ENCODE measurements at places on chromosomes 2 and 18.

DNA sequence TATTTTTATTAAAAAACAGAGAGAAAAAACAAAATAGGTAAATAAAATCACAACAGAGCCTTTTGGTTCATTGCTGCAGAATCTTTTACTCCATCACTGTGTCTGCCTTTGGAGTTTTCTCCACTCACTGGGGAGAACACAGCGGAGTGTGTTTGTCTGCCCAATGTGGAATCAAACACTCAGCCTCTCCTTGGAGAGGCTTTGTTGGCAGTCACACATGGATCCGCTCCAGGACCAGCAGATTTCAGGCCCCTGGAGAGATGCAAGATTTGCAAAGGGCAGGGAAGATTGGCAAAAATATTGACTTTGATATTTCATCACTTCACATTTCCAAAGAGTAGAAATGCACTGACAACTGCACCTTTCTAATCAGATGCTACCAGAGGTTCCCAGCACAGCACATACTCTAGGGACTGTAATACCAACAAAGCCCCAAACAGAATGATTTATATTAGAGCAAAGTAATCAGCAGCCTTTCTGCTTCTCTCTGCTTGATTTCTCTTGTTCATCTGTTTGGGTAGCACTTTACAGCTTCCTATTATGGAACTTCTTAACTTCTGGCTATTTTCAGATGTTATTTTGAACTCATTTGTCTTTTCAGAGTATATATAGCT is 1898.8 kb upstream of the PIK3C3 start:
- H3K4me1 ChIP-seq, result no peaks in the 10 kb centered on the region
- no peak for DNase-seq
- H3K4me3 ChIP-seq, result no peak overlapping the region

DNA sequence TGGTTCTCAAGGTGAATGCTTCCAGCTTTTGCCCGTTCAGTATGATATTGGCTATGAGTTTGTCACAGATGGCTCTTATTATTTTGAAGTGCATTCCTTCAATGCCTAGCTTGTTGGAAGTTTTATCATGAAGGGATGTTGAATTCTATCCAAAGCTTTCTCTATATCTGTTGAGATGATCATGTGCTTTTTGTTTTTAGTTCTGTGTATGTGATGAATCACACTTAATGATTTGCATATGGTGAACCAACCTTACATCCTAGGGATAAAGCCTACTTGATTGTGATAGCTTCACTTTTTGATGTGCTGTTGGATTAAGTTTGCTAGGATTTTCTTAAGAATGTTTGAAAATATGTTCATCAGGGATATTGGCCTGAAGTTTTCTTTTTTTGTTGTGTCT is 112.1 kb downstream of the MBD2 start:
- H3K27ac ChIP-seq, result no peak overlapping the region
- H3K27me3 ChIP-seq, result no peaks in the 10 kb centered on the region
- H3K4me3 ChIP-seq, result no peak overlapping the region

GRCh38 chr2:73034661-73035375 is 36.7 kb downstream of the SFXN5 start:
- peaks cover 2% of the 10 kb centered on the region for H3K36me3 ChIP-seq
- no peak overlapping the region for H3K27ac ChIP-seq
- H3K4me1 ChIP-seq, result peaks cover 19% of the 10 kb centered on the region

DNA sequence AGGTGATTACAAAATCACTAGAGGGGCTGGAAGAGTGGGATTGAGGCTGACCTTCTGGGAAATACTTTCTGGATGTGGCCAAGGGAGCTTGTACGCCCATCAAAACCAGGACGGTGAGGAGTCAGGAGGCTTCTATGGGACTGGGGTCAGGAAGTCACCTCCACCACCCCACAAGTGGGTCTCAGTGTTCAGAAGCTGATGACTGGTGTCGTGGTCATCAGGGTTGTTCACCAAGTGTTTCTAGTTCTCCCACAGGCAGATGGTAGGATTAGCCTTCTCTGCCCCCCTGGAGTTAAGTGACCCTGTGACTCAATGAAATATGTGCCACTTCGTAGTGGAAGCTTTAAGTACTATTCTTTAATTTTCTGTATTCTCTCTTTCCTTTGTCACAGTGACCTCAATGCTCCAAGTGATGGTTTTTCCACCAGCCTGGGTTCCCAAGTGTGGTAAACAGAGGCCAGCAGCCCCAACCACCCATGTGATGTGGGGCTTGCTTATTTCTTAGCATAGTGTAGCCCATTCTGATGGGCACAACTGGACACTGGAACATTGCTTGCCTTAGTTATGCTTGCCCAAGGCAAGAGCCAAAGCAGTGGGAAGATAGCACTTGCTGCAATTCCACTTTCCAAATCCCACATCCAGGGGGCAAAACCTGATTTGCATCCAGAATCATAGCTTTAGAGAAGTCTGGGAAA is 258.8 kb downstream of the CYP26B1 start:
- DNase-seq, result no peak
- no peaks in the 10 kb centered on the region for H3K27me3 ChIP-seq
- no peak overlapping the region for H3K4me3 ChIP-seq
- H3K27ac ChIP-seq, result no peak overlapping the region
- H3K36me3 ChIP-seq, result no peaks in the 10 kb centered on the region
- no peaks in the 10 kb centered on the region for H3K4me1 ChIP-seq

- no peaks in the 10 kb centered on the region for H3K4me1 ChIP-seq
- no peaks in the 10 kb centered on the region for H3K36me3 ChIP-seq
- H3K27me3 ChIP-seq, result no peaks in the 10 kb centered on the region
Measured at GRCh38 chr2:82491591-82491990, 1967.5 kb downstream of the SUCLG1 start.

DNA sequence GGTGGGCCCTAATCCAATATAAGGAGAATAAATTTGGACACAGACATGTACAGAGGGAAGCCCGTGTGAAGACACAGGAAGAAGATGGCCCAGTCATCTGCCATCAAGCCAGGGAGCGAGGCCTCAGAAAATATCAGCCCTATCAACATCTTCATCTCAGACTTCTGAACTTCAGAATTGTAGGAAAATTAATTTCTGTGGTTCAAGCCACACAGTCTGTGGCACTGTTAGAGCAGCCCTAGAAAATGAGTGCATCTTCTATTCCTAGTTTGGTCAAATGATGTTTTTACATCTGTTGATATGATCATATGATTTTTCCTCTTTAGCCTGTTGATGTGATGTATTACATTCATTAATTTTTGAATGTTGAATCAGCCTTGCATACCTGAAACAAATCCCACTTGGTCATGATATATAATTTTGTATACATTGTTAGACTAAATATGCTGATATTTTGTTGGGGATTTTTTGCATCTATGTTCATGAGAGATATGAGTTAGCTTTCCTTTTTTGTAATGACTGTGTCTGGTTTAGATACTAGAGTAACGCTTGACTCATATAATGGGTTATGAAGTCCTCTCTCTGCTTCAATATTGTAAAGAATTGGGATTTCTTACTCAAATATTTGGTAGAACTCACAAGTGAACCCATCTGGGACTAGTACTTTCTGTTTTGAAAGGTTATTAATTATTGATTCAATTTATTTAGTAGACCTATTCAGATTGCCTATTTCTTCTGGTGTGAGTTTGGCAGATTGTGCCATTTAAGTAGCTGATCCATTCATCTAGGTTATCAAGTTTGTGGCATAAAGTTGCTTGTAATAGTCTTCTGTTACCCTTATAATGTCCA is 451.4 kb downstream of the EIPR1 start:
- H3K4me1 ChIP-seq, result no peaks in the 10 kb centered on the region
- no peak for DNase-seq
- no peak overlapping the region for H3K4me3 ChIP-seq
- H3K27me3 ChIP-seq, result no peaks in the 10 kb centered on the region

GRCh38 chr18:79960921-79961526 is 3.4 kb upstream of the HSBP1L1 start:
- DNase-seq, result no peak
- no peaks in the 10 kb centered on the region for H3K4me1 ChIP-seq
- H3K4me3 ChIP-seq, result no peak overlapping the region
- no peaks in the 10 kb centered on the region for H3K36me3 ChIP-seq

DNA sequence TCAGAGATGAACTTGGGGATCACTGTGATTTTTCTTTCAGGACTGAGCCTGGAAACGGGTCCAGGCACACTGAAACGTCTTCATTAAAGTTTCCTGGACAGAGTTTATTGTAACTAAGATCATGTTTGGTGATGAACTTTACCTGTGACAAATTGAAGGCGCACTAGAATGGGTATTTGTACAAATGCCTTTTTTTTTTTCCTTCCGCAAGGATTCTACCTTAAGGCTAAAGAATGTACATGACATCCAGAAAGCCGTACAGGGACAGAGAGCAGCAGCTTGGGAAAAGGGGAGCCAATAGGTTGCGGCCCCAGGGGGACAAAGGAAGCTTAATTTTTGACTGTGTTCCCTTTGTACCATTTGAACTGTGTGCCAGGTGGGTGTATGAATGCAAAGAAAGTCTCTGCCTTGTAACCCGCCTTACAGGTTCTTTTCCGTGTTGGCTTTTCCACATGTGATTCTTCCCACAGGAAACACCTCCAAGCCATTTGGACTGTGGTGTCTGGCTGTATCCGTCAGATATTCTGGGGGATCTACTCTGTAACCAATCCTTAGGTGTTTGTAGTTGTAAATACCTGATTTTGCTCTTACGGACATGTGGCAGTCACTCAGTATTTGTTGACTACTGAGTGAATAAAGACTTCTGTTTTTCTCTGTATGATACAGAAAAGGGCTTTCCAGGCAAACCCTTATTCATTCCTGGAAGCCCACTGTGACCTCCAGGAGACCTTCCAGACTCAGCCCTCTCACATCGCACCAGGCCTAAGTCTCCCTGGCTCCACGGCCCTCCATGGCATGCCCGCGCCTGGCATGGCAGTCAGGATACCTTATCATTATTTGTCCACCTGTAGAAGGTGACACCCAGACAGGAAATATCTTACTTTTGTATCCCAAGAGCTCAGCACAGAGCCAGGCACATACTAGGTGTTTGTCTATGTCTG is 1.1 kb downstream of the LRRFIP1 start:
- no peak for DNase-seq
- H3K27ac ChIP-seq, result peak overlapping the region; percentile 8
- H3K36me3 ChIP-seq, result no peaks in the 10 kb centered on the region
- peak overlapping the region; percentile 81 for H3K4me3 ChIP-seq
- peaks cover 24% of the 10 kb centered on the region for H3K4me1 ChIP-seq

GRCh38 chr2:215660687-215661086 is 224.8 kb upstream of the FN1 start:
- H3K36me3 ChIP-seq, result no peaks in the 10 kb centered on the region
- H3K4me1 ChIP-seq, result no peaks in the 10 kb centered on the region
- no peak overlapping the region for H3K27ac ChIP-seq
- no peaks in the 10 kb centered on the region for H3K27me3 ChIP-seq
- H3K4me3 ChIP-seq, result no peak overlapping the region

DNA sequence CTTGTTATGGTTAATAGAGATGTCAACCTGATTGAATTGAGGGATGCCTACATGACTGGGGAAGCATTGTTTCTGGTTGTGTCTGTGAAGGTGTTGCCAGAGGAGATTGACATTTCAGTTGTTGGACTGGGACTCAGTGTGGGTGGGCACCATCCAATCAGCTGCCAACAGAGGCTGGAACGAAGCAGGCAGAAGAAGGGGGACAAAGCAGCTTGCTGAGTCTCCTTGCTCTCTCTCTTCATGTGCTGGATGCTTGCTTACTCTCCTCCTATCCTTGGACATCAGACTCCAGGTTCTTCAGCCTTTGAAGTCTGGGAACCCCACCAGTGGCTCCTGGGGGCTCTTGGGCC is 22.2 kb upstream of the SMAD4 start:
- no peaks in the 10 kb centered on the region for H3K4me1 ChIP-seq
- no peaks in the 10 kb centered on the region for H3K36me3 ChIP-seq
- no peak for DNase-seq
- no peak overlapping the region for H3K27ac ChIP-seq
- H3K27me3 ChIP-seq, result no peaks in the 10 kb centered on the region

DNA sequence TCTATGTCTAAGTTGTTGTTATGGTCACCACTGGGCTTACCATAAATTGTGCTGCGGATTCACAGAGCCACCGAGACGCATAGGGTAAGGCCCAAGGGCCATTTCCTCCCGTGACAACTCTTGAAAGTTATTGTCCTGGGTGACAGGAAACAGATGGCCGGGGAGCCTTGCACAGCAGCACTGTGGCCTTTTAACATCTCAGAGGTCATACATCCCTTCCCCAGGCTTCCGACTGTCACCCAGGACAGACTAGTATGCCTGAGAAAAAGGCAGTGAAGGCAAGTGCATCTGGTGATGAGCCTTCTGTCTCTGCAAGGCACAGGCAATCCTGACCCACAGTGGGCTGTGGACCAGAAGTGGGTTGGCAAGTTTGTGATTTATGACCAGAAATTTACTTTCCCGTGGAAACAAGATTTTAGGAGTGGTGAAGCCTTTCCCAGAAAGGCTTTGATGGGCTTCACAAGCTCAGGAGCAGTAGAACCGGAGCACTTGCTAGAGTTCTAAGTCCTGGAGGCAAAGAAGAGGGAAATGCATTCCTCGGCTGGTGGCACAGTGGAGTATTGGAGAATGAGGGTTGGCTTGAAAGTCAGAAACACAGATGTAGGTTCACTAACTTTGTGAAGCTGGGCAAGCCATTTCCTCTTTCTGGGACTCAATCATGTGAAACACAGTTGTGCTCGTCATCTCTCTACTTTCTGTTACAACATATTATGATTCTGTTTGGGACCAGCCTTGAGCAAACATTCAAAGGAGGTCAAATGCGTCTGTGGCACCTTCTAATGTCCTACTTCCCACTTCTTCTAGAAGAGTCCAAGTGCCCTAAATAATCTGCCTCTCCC is 2.0 kb upstream of the CAPN14 start:
- H3K36me3 ChIP-seq, result no peaks in the 10 kb centered on the region
- DNase-seq, result no peak
- H3K27ac ChIP-seq, result peak overlapping the region; percentile 1
- H3K4me3 ChIP-seq, result no peak overlapping the region
- no peaks in the 10 kb centered on the region for H3K4me1 ChIP-seq

DNA sequence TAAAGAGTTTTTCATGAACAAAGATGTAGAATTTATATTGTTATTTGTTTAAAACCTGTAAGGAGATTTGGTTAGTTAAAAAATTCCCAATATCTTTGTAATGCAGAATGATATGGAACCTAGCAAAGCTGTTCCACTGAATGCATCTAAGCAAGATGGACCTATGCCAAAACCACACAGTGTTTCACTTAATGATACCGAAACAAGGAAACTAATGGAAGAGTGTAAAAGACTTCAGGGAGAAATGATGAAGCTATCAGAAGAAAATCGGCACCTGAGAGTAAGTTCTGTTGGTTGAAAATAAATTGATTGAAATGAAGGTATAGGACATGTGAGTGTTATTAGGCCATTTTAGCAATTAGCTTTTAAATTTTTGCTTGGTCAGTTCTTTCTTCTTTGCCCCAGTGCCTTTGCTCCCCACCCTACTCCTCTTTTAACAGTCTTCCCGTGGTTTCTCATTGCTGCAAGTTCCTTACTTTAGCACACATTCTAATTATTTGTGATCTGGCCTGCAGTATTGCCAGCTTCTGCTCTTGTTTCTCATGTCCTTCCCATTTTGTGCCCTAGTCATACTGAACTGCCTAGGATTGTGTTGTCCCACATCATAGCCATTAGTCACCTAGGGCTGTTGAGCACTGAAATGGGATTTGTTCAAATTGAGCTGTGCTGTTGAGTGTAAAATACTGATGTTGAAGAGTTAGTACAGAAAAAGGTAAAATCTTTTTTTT is 36.6 kb downstream of the VAPA start:
- peaks cover 28% of the 10 kb centered on the region for H3K36me3 ChIP-seq
- H3K27me3 ChIP-seq, result no peaks in the 10 kb centered on the region
- no peak overlapping the region for H3K4me3 ChIP-seq
- no peak for DNase-seq
- no peaks in the 10 kb centered on the region for H3K4me1 ChIP-seq

Data from kidney (tissue), 22 donors.